ENCODE measurements at places on chromosomes 1 and 21.

DNA sequence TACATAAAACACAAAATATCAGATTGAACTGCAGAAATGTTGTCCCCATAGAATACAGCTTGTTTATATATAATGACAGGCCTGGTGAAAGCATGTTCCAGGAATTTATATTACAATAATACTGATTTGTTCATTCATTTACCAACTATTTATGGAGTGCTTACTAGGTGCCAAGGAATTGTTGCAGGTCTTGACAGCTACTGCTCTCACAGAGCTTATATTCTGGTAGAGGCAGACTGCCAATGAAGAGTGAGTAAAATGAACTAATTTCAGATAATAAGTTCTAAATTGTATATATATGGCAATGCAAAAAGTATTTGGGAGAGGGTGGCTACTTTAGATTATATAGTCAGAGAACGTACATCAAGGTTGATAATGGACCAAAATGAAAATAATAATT lies 152.0 kb downstream of the COQ8A start:
- DNase-seq: no peak

DNA sequence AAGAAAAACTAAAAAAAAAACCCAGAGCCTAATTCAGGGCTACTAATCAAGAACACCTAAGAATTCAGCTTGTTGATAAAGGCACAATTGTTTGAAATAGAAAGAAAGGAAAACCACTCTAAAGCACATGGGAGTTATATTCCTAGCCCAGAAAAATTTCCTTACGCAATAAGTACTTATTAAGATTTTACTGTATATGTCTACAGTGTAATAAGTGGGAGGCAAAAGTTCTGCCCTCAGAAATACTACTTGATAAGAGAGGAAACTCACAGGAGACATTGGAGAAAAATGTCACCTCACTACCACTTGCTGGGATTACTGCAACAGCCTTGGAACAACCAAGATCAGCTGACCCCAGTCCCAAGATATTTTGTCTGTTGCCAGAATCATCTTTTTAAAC lies 66.1 kb downstream of the IARS2 start:
- DNase-seq: no peak

DNA sequence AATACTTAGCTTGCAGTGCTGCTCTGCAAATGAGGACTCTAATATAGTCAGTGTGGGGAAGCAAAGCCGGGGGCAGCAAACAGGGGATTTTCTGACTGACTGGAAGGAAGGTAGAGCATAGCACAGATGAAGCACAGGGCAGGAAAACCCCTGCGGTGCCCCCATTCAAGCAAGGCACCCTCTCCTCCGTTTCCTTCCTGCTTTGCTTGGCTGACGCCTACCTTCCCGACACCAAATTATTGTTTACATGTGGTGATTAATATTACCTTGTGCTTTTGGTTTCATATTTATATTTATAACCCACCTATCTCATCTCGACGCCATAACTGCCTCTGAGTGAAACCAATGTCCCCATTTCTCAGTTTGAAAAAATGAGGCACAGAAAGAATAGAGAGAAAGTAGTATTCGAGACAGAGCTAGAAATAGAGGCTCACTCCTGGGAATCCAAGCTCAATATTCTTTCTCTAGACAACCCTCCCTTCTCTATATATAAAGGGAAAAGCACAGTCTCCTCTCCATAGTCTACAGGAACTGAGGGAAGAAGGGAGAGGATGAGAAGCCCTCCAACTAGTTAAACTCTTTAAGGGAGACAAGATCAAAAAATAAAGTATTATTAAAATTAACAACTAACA lies 41.3 kb downstream of the PIK3C2B start:
- no peak for DNase-seq

GRCh38 chr1:86567878-86568277 lies 21.0 kb downstream of the CLCA4 start:
- DNase-seq: no peak

GRCh38 chr1:119091618-119092017 lies 48.8 kb downstream of the WARS2 start:
- DNase-seq: no peak

DNA sequence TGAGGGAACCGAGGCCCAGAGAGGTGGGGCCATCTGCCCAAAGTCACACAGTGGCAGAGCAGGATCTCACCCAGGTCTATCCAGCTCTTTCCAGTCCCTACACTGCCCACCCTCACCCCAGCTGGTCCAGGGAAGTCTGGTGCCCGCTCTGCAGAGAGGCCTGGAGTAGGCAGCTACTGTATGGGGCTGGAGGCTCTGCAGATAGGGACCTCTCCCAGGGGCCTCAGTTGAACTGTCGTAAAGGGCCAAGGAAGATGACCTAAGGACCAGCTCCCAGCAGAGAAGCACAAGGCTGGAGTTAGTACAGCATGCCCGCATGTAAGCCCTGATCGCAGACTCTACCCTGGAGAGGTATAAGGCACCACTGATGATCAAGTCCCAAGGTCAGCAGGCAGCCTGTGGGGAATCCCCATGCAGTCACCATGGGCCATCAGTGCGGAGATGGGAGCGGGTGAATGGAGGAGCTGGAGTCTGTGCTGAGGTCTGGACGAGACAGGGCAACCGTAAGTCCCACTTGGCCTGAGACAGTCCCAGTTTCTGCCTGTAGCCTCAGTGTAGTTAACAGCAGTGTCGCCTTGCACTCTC lies 320.2 kb downstream of the MATN1 start:
- no peak for DNase-seq

DNA sequence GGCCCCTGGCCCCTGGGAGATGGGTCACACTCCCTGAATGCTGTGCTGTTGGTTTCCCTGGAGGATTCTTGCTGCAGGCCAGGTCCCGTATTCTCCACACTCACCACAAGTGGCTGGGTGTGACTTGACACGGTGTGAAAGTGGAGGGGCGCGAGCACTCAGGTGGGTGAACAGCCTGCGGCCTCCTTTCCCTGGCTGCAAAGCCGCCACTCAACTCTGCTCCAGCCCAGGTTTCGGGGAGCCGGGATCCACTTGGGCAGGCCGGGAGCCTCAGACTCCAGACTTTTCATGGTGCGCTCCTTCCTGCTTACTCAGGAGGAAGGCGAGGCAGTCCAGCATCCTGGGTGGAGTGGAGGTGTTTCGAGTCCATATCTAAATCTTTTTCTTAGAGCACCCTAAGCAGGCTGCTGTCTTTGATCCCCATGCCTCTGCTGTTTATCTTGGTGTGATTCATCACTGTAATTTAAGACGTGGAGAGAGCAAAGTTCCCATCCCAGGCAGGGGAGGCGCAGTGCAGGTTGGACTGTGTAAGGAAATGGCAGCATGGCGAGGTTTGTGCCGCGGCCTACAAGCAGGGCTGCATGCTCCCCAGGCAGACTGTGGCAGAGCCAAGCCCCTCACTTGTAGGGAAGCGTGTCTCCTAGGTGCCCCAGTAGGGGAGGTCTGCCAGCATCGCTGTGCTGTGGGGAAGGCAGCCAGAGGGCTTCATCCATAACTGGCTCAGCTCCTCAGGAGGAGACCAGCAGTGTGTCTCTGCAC lies 29.6 kb downstream of the VANGL1 start:
- no peak for DNase-seq

All from NCI-H1436 (cell line).